ENCODE measurements at places on chromosomes 2 and 18.

- DNase-seq, result no peak
Measured at GRCh38 chr2:25453199-25453905, 111.6 kb upstream of the DNMT3A start.

GRCh38 chr18:76528477-76529432, 33.7 kb upstream of the ZNF516 start:
- DNase-seq, result no peak

DNA sequence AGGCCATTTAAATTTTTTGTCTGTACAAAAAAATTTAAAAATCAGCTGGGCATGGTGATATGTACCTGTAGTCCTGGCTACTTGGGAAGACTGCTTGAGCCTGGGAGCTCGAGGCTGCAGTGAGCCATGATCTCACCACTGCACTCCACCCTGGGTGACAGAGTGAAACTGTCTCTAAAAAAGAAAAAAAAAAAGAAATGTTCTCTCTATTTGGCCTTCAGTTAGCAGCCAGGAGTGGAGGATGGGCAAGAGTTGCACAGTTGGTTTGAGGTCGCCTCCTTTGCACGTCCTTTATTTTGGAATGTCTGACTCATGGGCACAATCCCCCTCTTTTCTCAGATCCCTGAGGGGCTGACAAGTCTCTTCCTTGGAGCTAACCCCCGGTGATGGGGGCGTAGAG, 26.3 kb downstream of the ITM2C start:
- no peak for DNase-seq

DNA sequence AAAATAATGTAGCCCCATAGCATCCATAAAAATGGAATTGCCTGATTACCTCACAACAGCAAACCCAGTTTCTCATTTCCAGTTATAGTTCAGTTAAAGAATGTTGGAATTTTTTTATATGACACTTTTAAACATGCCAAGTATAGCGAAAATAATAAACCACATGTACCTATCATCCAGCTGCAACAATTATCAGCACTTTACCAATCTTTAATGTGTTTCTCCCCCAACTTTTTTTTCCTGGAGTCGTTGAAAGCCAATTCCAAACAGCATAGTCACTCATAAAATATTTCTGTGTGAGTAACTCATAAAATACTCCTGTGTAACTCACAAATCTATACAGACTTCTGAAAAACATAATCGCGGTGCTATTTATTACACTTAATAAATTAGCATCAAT, 38.1 kb downstream of the SMAD4 start:
- DNase-seq, result no peak

- DNase-seq, result no peak
Measured at GRCh38 chr2:240226672-240227537, 86.4 kb upstream of the OTOS start.

- DNase-seq, result no peak
Measured at GRCh38 chr2:10014418-10015190, 28.7 kb upstream of the KLF11 start.

GRCh38 chr2:105399207-105399861, 483 bp upstream of the FHL2 start:
- no peak for DNase-seq

DNA sequence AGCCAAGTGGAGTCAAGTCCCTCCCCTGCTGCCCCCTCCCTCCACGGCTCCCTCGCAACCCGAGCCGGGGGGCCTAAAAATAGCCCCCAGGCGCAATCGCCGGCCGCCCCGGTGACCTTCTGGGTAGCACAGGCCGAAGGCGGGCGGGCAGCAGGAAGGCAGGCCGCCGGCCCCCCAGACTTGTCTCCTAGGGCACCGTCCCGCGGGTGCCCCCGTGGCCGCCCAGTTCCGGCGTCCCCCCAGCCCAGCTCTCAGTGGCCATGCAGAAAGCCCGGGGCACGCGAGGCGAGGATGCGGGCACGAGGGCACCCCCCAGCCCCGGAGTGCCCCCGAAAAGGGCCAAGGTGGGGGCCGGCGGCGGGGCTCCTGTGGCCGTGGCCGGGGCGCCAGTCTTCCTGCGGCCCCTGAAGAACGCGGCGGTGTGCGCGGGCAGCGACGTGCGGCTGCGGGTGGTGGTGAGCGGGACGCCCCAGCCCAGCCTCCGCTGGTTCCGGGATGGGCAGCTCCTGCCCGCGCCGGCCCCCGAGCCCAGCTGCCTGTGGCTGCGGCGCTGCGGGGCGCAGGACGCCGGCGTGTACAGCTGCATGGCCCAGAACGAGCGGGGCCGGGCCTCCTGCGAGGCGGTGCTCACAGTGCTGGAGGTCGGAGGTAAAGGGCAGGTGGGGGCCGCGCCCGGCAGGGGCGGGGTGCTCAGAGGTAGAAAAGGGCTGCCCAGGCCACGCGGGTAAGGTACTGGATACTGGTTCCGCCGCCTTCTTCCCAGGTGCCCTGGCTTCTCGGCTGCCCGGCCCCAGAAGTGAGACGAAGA, at the start of gene SPEG:
Gene SPEG (plus strand): TSS at position 126 of the 808 bp plus-strand sequence. CDS start 135 bp downstream, at position 261.
- DNase-seq, result no peak

DNA sequence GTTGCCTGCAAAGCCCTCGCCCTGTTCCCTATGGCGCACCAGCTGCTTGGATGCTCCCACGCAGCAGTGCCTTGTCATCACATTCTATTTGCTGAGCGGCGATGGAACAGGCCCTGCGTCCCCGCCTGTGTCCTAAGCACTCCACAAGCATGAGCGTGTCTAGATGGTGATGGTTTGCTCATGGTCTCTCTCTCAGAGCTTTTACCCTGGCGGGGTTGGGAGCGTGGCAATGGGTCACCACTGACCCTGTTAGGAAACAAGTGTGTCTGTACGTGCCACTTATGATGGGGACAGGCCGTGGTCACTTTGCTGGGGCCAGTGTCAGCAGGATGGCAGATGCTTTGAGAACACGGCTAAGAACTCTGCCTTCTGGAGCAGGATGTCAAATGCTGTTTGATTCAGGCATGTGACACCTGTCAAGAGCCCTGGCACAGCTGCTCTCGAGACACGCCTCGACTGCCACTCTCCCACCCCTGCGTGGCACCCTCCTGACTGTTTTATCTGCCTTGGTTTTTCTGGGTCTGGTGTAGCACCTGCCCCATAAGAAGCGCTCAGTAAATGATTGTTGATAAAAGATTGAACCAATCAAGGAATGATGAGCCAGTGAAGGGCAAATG, 44.2 kb downstream of the RRM2 start:
- no peak for DNase-seq

GRCh38 chr18:66461344-66461743, 142.5 kb downstream of the CDH19 start:
- DNase-seq, result no peak

DNA sequence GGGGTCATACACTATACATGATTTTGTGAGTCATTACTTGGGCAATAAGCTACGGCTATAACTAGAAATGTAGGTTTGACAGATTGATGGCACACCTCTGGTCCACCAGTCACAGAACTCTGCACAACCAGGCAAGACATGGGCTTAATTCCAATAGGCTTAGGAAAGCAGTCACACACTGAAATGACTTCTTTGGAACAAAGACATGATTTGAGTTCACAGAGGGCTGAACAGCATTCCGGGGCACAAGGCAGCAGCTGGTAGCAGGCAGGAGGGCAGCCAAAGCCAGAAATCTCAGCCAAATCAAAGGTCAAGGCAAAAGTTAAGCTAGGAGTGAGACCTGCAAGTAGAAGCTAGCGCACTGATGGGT, 27.4 kb downstream of the FABP1 start:
- DNase-seq, result no peak

GRCh38 chr18:13463526-13464210, 245.1 kb downstream of the LDLRAD4 start:
- DNase-seq, result no peak

GRCh38 chr2:51031021-51031780, 731 bp downstream of the NRXN1 start:
- no peak for DNase-seq

DNA sequence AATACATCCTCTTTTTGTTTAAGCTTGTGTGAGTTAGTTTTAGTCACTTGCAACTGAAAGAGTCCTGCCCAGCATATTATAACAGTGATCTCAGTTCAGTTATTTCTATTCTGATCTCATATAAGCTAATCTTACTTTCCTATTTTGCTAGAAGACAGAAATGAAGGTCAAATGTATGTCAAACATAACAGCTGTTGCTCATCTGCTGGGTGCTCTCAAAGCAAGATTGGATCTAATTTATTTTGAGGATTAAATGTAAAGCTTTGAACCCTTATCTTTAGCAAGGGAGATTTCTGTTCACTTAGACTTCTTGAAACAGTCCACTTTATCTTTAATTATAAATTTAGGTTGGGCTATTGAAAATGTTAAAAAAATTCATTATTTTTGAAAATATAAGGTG, 31.2 kb downstream of the CRYGD start:
- DNase-seq, result no peak

GRCh38 chr2:7973801-7974480, 707.9 kb upstream of the ID2 start:
- no peak for DNase-seq

DNA sequence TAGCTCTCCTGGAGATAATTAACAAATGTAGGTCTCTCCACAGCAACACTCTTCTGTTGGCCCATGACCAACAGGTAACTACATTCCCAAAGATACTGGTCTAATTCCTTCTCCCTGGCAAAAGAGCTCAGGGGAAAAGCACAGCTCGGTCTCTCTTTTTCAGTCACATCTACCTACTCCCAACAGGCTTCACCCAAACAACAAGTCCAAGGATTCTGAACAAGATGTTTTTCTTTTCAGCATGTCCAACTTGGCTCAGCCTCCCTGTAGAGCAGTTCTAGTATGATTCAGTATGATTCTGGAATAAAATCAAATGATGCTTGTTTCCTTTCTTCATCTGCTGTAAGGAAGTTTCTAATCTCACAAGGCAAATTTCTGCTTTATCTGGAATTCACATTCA, 1704.8 kb upstream of the PIK3C3 start:
- no peak for DNase-seq

DNA sequence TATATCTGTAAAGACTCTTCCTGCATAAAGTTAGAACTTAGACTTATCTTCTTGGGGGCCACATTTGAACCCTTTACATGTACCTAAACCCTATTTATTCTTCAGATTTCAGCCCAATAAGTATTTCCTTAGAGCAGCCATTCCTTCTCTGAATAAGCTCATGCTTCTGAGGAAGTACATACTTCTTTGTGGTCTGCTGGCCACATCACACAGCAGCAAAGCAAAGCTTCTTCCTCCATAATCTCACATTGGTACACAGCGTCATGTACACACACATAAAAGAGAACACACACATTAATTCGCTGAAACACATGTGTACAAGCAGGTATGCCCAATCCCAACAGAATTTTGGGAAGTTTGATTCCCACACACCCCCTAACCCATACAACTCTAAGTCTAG, 331.0 kb downstream of the CDH2 start:
- no peak for DNase-seq

- DNase-seq, result no peak
Measured at GRCh38 chr18:36665952-36666351, 162.8 kb downstream of the TPGS2 start.

DNA sequence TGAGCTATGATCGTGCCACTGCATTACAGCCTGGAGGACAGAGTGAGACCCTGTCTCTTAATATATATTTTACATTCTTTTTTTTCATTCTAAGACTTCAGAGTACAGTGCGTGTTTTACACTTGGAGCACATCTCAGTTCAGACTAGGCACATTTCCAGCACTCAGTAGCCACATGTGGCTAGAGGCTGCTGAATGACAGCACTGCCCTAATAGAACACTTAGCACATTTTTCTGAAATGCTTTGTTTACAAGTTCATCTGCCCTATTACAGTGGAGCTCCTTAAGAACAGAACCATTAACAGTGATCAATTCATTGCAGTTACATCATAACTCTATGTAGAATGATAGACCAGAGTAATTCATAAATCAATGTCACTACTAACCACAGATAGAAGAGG, 138.1 kb downstream of the SUCLG1 start:
- no peak for DNase-seq

DNA sequence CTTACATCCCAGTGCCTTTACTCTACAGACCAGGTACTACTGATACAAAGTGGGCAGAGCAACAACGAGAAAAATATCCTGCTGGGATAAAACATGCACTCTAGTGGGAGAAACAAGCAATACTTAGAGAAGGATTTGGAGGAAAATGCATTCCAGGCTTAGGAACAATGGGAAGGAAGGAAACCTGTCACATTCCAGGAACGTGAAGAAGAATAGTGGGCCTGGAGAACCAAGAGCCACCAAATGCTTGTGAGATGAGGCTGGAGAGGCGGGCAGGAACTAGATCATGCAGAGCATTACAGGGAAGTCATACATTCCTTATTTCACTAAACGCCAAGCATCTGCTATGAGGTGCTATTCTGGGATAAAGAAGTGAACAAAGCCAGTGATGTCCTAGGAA, 342.3 kb downstream of the DCC start:
- no peak for DNase-seq

DNA sequence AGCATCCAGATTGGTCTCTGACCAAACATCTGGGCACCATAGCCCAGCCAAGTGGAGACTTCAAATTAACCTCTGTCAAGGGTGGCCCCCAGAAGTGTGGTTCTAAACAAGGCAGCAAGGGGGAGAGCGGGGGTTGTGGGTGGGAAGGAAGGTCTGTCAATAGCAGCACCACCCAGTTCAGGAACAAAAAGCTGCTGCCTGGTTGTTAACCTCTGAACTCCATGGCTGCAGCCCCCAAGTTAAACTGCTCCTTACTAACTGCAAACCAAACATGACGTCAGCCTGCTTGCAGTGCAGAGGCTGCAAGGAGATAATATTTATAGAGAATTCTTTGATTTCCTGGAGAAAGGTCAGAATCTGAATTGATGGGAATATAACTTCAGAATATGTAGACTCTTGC, 76.5 kb downstream of the ARL4C start:
- DNase-seq, result no peak

DNA sequence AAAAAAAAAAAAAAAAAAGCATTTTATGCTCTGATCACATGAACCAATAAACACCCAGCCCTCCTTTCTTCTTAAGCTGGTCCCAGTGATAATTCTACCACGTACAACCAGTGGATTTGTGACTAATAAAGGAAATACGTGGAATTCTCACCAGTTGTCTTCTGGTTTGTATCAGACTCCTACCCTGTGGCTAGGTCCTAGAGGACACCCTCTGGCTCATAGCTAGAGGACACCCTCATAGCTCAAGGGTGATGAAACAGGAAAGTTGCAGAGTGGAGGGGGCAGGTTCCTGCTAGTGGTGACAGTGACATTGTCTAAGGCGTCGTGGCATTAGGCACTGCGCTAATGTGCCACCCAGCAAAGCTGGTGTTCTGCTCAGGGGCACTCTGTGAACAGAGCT, 167.8 kb downstream of the BCL11A start:
- no peak for DNase-seq

- DNase-seq, result no peak
Measured at GRCh38 chr2:159050426-159050825, 82.0 kb downstream of the TANC1 start.

DNA sequence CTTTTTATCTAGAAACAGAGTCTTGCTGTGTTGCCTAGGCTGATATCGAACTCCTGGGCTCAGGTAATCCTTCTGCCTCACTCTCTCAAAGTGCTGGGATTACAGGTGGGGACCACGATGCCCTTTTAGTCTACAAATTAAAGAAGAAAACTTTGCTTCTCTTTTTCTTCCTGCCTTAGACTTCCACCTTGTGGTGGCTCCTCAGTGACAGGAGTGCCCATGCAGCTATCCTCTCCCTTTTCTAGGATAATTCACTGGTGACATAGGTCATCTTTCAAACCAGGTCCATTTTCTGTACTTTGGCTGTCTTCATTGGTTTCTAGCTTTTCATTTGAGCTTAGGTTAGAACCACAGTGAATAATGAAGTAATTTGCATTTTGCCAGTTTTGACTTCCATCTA, 13.6 kb downstream of the DCAF17 start:
- no peak for DNase-seq
